Stimulated activated naive B cell treated with anti-CD40 and anti-IgM and Interleukin-4, amounts not matched to agents 10 μg/mL and 1 μg/mL and 100 μg/mL, for 72 hours (primary cell): ENCODE measurements at places on chromosomes 6 and 20.
A peak's percentile ranks its signal among the peaks of the same experiment; 100 is the strongest.

DNA sequence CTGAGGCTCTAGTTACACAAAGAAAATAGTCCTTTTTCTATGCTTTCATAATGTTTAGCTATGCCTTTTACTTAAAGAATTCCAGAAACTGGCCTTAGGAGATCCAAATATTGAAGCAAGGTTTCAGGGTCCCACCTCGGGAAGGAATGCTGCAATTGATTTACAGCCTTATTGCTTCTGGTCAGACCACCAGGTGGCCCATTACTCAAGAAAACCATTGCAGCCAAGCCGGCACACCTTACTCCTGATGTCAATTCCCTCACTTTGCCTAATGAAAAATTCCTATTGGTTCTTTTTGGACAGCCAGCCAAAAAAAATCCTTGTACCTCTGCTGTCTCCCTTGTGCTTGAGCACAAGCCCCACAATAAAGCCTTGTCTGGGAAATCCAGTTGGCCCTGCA is 173.9 kb downstream of the LMBRD1 start:
- DNase-seq, result no peak

DNA sequence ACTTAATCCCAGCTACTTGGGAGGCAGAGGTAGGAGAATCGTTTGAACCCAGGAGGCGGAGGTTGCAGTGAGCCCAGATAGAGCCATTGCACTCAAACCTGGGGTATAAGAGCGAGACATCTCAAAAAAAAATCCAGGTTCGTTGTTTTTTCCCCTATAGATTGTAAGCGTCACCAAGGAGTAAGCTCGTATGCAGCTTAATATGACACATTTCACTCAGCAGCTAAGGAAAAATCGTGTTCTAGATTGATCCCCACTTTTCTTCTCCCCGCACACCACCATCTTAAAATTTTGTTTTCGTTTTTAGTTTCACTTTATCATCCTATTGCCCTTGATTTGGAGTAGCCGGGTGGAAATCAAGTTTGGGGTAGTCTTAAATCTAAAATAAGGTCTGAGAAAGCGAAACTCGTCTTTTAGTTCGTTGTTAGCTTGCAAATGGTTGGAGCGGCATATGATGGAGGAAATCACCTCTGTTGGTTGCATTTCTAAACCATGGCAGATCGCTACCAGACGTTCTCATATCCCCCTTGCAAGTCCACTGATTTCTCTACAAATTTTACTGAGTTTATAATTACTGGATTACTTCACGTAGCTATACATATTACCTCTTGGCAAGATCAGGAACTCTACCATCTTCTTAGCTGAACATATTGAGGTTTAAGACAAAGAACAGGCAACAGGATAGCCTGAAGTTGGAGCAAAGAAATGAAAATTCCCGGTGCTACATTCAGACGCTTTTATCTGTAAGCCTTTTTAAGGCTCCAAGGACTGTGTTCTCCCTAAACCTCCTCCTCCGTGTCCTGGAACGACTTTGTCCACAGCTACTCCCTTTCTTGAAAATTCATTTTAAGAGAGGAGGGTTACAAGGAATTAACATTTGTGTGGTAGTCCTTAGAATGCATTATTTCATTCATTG is 91.1 kb upstream of the BTN3A2 start:
- DNase-seq, result no peak

GRCh38 chr20:16407251-16408067 is 165.8 kb downstream of the KIF16B start:
- DNase-seq, result no peak

DNA sequence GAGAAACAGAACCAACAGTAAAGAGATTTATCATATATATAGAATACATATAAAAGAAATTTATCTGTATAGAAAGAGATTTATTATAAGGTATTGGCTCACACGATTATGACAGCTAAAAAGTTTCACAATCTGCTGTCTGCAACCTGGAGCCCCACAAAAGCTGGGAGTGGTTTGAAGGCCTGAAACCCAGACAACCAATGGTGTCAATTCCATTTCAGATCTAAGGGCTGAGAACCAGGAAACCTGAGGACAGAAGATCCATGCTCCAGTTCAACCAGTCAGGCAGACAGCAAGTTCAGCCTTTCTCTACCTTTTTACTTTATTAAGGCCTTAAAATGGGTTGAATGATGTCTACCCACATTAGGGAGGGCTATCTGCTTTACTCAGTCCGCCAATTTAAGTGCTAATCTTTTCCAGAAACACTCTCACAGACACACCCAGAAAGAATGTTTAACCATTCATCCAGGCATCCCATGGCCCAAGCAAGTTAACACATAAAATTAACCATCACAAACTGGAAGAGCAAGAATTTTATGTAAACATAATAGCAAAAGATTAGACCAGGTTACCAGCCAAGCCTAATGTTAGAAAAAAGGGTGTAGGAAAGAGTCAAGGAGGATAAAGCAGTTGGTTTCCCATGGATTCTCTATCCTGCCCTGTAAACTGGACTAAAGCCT is 170.9 kb downstream of the FUT9 start:
- DNase-seq, result no peak

DNA sequence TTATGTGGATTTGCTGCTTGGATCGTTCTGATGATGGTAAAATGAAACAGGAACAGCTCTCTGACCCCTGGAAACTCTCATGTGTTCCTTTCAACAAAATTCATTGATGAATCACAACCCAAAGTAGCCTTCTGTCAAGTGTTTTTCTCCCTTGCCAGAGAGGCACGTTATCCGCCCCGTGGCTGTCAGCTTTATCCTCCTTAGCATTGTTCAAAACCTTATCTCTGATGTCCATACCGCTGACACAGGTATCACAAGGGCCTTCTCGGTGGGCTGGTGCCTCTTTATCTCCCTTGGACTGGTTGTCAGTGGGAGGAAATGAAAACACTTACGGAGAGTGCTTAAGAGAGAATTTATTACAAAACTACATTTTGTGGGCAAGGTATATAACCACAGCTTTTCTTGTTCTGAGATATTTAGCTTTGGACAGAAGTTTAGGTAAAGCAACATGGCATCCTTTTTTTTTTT is 84.9 kb downstream of the TIAM2 start:
- DNase-seq, result peak; percentile 7

- no peak for DNase-seq
Measured at GRCh38 chr6:31689249-31690110, 8.6 kb upstream of the LY6G5C start.

GRCh38 chr20:50915424-50915823 is 15.8 kb downstream of the ADNP start:
- DNase-seq, result no peak

DNA sequence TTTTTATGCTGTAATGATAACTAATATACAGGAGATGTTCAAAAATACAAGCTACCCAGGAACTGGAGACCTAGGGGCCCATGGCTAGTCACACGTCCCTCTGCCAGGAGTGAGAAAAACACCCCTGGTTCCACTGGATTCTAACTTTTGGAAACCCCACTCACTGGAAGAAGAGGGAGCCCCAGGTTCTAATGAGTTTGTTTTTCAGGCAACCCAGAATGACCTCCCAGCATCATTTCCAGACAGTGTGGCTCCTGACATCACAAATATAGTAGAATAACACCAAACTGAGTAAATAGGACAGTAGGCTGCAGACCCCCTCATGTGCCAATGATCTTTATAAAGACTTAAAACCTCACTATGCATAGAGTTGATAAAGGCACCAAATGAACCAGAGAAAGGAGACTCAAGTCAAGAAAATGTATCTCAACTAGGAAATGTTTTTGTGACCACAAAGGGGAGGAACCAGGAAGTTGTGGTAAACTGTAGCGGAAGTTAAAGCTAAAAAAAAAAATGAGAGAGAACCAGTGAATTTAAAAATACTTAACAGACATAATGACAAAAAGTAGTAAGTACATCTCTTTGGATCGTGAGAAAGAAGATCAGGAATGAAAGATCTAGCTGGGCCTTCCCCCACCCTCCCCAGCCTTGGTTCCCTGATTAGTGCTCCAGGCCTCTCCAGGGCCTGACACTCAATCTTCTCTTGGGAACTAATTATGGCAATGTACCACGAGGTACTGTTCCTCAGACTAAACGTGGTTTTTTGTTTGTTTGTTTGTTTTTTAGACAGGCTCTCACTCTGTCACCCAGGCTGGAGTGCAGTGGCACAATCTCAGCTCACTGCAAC is 19.8 kb downstream of the HLA-E start:
- no peak for DNase-seq

DNA sequence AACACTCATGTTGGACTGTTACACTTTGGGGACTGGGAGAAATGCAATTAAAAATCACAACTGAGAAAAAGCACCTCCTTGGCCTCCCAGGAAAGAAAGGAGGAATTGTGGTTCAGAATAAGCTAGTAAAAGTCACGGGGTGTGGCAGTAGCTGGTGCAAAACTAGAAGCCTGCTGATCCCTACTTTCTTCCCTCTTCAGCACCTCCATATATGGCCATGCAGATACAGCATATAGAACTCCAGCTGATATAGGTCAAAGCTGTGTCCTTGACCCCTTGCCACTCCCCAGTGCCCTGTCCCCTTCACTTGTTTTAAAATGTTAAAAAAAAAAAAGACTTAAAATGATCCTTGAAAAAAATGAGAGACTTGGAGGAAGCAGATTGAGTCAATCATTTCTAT is 5.5 kb upstream of the FLRT3 start:
- no peak for DNase-seq

DNA sequence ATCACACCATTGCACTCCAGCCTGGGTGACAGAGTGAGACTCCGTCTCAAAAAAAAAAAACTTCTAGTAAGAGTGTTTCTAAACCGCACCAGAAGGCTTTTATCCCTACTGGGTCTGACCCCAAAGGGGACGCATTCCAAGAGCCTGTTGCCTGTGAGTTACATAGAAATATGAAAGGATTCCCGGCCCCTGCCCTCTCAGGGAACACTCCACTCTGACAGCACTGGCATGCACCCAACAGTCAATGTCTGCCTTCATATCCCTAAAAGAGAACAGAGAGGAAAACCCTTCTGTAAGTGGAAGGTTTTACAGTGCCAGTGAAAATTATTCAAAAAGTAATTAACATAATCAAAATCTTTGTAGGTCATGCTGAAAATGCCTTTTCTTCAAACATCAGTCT is 117.1 kb upstream of the PTPRT start:
- no peak for DNase-seq

DNA sequence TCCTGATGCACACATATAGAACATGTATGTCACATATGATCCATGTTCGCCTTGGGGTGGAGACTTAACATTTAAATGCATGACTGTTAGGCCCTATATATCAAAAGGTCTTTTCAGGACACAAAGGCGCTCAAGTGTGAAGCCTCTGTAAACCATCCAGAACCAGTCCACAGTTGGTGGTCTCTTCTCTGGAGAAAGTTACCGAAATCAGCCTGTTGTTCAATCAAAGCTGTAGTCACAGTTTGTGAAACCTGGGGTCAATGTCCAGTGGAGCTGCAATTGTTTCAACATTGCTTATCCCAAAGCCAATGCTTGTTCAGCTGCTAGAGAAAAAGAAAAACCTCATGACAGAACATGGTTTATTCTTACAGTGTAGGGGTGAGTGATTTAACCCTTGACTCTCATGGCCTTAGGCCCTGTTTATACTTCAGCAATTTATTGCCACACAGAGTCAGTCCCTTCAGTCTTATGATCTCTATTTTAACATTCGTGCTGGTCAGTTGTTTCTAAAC is 193.6 kb upstream of the CST7 start:
- DNase-seq, result no peak

GRCh38 chr6:169640351-169640852 is 61.4 kb downstream of the WDR27 start:
- DNase-seq, result no peak

DNA sequence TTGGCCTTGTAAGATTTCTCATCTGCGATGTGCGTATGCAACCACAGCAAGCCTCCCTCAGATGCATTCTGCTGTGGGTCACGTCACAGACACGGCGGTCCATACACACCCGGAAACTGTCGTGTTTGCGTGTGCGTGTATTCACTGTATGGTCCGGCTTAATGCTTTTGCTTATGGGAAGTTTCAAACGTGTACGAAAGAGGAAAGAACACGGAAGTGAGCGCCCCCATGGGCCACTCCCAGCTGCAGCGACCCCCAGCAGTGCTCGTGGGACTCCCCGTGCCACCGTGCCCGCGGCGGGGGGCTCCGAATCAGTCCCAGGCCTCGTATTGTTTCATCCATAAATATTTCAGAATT is 10.2 kb downstream of the DLL1 start:
- no peak for DNase-seq

DNA sequence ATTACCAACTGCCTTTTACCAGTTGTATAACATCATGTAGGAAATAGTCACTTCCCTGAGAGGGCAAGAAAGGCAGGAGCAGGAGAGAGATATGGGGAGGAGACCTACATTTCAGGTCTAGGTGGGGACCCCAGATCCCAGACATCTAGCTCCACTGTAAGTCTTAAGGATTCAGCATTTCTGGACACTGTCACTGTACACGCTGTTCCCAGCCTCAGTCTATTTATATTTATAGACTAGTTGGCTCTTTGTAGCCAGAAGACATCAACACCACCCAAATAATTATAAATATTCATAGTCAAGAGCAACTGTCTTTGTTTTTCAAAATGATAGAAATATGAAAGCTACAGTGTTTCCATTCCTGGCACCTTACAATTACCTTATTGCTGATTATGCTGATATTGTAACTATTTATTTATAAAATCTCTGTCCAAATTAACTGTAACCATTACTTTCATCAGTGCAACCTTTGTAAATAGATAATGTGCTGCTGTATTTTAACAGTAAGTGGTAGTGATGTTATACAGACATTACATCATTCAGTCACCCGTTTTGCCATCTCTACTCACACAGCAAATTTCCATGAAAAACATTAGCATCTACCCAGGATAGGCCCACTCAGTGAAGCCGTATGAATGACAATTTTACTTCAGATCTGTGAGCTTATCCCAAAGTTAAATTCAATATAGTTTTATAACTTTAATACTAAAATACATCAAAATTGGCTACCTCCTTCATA is 162.8 kb downstream of the PTPRK start:
- no peak for DNase-seq

- DNase-seq, result no peak
Measured at GRCh38 chr20:23920408-23921325, 41.1 kb upstream of the CST5 start.

DNA sequence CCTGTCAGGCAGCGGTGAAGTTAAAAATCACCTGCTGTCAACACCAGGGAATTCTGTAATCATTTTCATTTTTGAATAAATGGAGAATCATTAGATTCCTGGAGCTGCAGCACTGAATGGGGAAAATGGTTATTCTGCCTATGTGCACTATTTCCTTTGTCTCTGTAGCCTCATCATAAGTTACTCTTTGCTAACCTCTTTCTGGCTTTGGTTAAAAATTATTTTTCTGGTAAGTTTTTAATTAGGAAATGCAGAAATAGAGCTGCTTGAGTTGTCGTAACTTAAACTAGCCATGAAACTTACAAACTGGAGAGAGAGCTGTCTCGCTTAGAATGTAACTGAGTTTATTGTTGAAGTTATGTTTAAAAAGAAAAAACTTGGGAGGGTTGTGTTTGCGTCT is 28.8 kb downstream of the ZFAND3 start:
- DNase-seq, result no peak

DNA sequence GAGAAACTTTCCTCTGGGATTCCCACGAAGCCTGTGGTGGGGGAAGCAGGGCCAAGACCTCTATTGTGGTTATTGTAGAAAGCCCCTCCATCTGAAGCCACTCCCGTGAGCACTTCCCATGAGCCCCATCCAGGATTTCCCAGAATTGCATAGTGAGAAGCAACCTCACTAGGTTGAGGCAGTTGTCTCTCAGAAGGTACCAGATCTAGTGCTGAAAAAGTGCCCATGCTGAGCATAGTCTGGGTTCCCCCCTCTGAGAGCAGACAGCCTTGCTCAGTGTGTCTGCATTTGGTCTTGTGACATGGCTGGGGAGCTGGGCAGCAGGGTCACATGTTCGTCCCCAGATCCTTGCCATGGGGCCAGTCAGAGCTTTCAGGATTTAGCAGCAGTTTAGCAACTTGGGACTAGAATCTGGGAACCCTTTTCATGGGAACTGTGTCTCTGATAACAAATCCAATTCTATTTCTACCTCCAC is 38.6 kb downstream of the SLC9A8 start:
- DNase-seq, result no peak
